ENCODE measurements at places on chromosomes 5 and 9.

DNA sequence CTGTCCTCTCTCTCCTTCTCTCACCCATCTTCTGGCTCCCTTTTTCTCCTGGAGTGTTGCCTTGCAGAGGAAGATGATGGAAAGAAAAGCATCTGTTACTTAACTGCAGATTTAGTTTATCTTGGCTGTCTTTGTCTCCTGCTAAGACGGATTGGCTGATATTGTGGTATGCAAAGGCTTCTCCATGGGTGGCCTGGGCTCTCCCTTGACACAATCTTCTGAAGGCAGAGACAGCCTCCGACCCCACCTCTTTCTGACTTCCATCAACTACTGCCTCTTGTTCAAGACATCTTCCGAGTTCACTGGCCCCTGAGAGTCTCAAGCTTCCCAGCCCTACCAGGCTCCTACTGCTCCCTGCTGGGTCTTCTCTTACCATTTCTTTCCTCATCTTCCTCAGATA lies 403.7 kb downstream of the LRRC70 start:
- no peak for DNase-seq

GRCh38 chr5:40557501-40557900 lies 122.2 kb upstream of the PTGER4 start:
- no peak for DNase-seq

- DNase-seq: peak; percentile 89
Observed at GRCh38 chr5:163437309-163438182, at the start of gene CCNG1. Gene CCNG1 (plus strand): TSS chr5:163437595. CDS start chr5:163439257, 1,662 bp downstream.

GRCh38 chr9:110101531-110102161 lies 106.3 kb downstream of the C9orf152 start:
- no peak for DNase-seq

- DNase-seq: no peak
Observed at GRCh38 chr5:78103232-78103918, 191.1 kb downstream of the AP3B1 start.

DNA sequence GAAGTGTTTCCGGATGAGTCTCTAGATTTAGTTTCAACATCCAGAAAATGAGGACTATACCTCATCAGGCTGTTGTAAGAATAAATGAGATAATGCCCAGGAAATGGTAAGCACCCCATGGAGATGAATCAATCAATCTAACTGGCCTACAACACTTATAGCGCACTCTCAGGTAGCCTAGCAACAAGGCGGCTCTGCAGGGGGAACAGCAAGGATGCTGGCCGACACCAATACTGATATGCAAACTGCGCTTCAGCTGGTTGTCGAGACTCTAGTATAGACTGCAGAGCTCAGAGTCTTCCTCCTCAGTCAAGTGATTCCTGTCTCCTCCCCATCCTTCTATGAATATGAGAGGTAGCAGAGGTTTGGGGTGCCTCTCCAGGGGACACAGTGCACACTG lies 218.8 kb upstream of the WWC1 start:
- no peak for DNase-seq

DNA sequence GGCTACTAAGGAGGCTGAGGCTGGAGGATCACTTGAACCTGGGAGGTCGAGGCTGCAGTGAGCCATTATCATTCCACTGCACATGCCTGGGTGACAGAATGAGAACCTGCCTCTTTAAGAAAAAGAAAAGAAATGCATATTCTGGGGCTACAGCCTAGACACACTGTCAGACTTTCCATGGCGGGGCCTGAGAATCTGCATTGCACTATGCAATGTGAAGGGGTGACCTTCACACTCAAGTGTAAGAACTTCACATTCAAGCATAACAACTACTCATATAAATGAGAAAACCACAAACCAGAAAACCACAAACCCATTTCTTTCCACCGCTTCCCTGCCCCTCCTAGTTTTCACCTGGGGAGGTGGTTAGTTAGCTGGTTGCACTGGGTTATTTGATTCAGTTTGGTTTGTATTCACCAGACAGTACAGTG lies 18.0 kb upstream of the FBP2 start:
- no peak for DNase-seq

GRCh38 chr5:142860270-142860669 lies 90.1 kb downstream of the ARHGAP26 start:
- DNase-seq: no peak

DNA sequence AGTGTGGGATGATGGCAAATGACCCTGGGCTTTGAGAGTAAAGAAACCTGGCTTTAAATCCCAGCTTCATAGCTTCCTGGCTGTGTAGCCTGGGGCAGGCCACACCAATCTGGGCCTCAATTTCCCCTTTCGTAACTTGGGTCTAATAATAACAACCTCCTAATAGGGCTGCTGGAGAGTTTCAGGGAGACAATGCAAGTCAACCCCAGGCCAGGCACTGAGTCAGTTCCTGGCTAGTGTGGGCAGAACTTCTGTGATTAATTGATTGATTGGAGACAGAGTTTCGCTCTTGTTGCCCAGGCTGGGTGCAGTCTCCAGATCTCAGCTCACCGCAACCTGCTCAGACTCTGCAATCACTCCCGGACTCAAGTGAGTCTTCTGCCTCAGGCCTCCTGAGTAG lies 3.3 kb upstream of the SH2D3C start:
- DNase-seq: no peak

DNA sequence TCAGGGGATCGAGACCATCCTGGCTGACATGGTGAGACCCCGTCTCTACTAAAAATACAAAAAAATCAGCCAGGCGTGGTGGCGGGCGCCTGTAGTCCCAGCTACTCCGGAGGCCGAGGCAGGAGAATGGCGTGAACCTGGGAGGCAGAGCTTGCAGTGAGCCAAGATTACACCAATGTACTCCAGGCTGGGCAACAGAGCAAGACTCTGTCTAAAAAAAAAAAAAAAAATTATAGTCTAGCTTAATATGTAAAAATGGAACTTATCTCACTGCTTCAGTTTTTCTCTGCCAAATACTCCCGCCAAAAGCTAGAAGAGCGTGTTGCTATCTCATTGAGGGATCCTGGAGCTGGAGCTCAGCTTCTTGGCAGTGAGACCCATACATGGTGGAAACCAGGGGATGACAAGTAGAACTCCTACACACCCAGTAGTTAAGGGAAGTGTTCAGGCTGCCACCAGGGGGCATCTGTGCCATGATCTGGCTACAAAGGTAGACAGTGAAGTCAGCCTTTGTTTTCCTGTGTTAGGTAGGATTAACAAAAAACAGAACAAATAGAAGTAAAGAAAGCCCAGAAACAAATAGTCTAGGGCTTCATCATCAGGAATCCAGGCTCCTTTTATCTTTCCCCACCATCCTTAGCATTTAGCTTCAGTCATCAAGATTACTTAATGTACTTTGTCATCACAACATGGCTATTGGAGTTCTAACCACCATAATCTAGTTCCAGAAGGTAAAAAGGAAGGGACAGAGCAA lies 33.6 kb upstream of the GLIPR2 start:
- DNase-seq: peak; percentile 94

- DNase-seq: no peak
Observed at GRCh38 chr5:138962614-138963370, 87.7 kb upstream of the LRRTM2 start.

GRCh38 chr9:136665704-136666371 lies 3.1 kb downstream of the EGFL7 start:
- DNase-seq: no peak

DNA sequence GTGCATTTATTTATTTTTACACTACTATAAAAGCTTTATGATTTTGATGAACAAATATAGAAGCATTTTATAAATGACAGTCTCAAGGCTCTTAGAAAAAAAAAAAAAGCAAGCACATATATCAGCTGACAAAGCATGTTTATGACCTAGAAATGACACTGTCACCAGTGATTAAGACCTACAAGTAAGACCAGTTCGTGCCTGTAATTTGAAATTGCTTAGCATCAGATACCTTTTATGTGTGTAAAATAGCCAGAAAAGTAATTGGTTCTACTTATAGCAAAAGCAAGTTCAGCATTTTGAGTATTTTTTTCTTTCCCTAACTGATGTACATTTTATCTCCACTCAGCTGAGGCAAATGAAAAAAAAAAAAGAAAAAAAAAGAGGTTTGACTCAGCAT lies 808.4 kb downstream of the CDH18 start:
- DNase-seq: no peak

GRCh38 chr5:72013766-72014624 lies 93.3 kb upstream of the MAP1B start:
- DNase-seq: no peak

DNA sequence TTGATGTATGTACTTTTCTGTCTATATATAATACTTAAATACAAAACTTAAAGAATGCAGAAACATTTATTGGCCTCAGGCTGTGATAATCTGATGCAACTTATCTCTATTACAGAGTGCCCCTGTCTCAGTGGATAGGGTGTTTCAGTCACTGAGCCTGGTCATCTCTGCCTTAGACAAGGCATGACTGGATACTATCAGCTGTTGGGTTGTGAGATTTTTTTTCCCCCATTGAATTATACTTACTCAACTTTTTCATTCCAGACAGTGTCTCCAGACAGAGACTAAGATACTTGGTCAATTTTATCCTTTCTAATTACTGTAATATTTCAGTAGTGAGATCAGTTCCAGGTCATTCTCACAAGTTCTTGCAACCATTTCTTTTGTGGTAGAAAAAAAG lies 26.7 kb downstream of the XRCC4 start:
- no peak for DNase-seq

DNA sequence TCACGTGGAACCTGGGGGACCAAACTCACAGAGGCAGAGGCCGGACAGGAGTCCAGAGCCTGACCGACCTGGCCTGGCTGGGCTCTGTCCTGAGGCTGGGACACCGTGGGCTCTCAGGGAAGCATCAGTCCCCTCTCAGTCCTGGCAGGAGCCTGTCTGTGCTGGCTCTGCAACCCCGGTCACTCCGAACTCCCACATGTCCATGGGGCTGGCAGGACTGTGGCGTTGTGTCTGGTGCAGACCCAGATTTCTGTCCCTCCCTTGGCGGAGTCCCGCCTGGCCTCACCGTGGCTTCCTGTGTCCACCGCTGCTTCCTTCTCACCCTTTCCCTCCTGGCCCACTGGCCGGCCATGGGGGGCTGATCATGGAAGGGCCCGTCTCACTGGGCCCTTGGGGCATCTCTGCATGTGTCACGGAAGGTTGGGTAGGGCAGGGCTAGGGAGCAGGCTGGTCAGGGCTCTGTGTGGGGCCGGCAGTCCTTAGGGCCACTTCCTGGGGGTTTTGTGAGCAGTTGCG lies 68.8 kb downstream of the RXRA start:
- DNase-seq: no peak

- DNase-seq: no peak
Observed at GRCh38 chr5:137414112-137414755, 84.9 kb downstream of the SPOCK1 start.

GRCh38 chr5:80082731-80083100 lies 47.6 kb downstream of the THBS4 start:
- DNase-seq: peak; percentile 65

DNA sequence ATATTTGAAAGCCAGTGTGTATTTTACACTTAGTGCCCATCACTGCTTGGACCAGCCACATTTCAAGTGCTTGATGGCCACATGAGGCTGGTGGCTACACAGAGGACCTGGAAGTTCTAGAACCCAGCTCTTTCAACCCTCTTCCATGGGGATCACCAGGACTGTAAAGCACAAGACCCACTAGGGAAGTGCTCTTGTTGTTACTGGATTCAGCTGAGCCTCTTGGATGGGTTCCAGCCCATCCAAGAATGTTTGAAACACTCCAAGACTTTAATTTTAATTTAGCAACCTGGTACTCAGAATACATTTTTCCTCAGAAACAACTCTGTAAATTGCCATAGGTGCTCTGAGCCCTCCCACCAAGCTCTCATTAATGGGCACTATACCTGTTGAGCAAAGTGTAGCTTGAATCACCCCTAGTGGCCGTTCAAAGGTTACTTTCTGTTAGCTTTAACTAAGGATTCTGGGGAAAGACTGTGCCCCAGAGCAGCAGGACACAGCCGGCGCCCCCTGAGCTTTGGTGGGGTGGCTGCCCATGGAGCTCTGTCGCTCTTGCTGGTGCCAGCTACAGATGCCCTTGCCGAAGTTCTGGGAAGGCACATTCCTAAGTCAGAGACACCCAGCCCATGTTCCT lies 212.4 kb downstream of the HSD17B3 start:
- DNase-seq: no peak

DNA sequence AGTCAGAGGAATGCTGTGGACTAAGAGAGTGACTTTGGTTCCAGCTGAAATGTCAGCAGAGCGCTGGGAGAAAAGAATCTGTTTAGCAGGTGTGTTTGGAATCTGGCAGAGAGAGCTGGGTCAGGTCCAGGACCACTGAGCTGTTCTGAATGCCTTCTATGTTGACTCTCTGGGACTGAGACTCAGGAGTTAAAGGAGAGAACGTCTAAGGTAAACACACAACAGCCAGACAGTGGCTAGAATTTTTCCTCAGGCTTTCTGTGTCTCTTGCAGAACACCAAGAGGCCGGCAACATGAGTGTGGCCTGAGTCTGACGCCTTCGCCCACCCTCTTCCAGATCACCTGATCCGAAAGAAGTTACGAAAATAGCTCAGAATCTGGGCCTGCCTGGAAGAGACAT lies 107.2 kb upstream of the ZNF462 start:
- DNase-seq: no peak

- DNase-seq: no peak
Observed at GRCh38 chr5:142969186-142969585, 199.0 kb downstream of the ARHGAP26 start.

DNA sequence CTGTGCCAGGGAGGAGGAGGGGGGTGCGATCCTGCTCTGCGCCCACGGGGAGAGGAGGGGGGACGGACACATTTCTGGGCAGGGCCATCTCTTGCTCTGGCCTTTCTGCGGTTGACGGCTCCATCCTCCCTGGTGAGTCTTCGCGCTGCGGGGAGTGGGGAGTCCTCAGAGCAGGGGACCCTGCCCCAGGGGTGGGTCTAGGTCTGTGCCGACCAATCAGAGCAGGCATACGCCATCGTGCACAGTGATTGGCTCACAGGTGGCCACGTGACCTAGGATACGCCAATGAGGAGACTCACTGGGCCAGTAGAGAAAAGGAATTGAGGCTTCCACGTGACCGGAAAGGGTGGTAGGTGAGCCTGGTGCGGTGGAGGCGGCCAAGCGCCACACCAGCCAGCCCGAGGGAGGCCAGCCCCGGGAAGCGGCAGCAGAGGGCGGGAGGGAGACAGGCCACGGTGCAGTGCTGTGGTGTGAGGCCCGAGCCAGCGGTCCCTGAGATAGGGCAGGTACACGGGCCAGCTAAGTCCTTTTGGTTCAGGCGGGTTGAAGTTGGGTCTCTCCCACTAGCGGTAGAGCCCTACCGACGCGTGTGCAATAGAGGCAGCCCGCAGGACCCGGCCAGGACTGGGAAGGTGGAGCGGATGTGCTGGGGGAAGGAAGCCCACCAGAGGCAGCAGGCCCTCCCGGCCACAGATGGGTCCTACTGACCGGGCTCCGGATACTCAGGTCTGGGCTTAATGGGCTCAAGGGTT lies 65.2 kb upstream of the RNF130 start:
- peak; percentile 52 for DNase-seq

- DNase-seq: no peak
Observed at GRCh38 chr9:116713271-116713670, 26.2 kb downstream of the TRIM32 start.

DNA sequence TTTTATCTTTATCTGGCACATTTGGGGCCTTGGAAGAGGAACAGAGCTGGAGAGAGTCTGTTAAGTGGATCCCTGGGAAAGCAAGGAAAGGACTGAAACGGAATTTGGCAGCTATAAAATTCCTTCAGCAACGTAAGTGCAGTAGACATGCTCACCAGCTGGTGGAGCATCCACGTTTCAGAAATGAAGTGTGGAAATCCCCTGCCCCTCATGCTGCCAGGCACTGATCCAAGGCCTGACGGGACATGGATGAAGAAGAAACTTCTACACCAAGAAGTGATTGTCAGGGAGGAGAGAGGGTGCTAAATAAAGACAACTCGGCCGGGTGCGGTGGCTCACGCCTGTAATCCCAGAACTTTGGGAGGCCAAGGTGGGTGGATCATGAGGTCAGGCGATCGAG lies 209.3 kb downstream of the ROR2 start:
- DNase-seq: no peak
